ENCODE measurements at places on chromosomes 4 and X.

- DNase-seq, result no peak
Measured at GRCh38 chrX:140088438-140088837, 123.1 kb upstream of the CXorf66 start.

DNA sequence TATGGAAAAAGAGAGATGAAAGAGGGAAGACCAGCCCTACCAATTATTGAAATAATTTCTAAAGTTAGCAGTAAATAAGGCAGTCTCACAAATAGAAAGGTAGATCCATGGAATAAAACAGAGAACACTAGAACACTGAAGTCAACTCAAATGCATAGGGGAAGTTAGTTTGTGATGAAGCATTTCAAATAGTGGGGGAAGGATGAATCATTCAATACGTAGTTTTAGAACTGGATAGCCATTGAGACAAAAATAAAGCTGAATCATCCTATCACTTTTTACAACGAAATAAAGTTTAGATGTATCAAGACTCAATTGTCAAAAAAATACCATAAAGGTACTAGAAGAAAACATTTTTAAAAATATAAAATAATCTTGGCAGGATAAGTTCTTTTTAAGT, 143.2 kb upstream of the DGKK start:
- no peak for DNase-seq

- DNase-seq, result no peak
Measured at GRCh38 chrX:21369613-21370012, 4.6 kb upstream of the CNKSR2 start.

GRCh38 chrX:97995834-97996233, 1112.1 kb downstream of the RPA4 start:
- DNase-seq, result no peak

GRCh38 chr4:109947457-109947856, 34.8 kb downstream of the EGF start:
- no peak for DNase-seq

All from stimulated activated CD8-positive, alpha-beta memory T cell treated with anti-CD3 and anti-CD28 coated beads, Interleukin-7, amount 100 ng/mL, for 48 hours (primary cell).